ENCODE measurements at places on chromosomes 2 and 18.

DNA sequence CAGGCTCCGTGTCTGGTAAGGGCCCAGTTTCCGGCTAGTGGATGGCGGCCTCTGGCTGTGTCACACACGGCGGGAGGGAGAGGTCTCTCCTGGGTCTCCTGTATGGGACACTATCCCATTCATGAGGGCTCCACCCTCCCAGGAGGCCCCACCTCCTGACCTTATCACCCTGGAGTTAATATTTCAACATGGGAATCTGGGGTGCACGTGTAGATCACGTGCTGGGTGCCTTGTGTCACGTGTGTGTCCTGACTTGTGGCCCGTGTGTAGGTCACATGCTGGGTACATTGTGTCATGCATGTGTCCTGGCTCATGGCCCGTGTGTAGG lies 9.9 kb downstream of the NEU4 start:
- no peak for DNase-seq

DNA sequence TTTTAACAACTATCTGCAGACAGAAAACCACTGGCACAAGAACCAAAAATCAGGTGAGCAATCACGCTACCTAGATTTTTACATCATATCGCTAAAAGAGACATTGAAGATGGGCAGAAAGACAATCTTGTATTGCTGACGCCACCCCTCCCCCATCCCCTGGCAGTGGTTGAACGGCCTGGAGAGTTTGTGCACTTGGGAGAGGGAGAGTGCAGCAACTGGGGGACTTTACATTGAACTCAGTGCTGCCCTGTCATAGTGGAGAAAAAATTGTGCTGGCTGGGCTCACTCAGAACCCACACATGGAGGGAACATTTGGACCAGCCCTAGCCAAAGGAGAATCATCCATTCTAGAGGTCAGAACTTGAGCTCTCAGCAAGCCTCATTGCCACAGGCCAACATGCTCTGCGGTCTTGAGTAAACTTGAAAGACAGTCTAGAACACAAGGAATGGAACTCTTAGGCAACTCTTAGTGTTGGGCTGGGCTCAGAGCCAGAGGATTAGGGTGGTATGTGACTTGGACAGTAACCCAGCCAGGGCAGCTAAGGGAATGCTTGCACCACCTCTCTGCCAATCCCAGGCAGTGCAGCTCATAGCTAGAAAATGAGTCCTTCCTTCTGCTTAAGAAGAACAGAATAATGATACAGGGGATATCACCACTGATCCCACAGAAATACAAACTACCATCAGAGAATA lies 220.0 kb upstream of the CYP26B1 start:
- DNase-seq, result no peak

GRCh38 chr2:237128026-237128703 lies 42.5 kb downstream of the COPS8 start:
- no peak for DNase-seq

GRCh38 chr2:24957221-24957620 lies 14.5 kb downstream of the DNAJC27 start:
- no peak for DNase-seq

DNA sequence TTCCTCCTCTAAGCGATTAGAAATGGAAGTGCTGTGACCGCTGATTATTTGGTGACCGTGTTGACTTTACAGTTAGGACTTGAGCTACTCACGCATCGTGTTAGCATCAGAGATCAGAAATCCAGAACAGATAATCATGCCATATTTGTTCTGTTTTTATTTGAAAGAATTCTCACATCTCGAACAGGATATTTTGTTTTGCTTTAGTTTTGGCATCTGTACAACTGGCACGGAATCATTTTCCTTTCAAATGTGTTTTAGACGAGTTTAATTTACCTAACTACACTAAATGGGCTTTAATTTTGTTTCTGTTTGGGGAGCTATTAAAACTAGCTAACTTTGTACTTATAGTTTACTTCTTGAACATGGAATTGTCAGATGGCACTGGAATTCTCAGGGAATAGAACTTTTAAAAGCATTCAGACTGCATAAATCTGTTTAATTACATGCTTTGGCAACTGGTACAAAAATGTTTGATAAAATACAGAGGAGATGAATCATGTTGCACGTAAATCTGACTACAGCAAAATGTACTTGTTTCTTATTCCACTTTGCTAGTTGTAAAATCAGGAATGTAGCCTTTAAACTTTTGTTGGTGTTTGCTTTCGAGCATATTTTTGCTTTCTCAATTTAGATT lies 1.4 kb downstream of the ITPRID2 start:
- DNase-seq, result no peak

- no peak for DNase-seq
These were observed 141.6 kb downstream of the HDAC4 start for GRCh38 chr2:239259173-239259572.

GRCh38 chr2:207269038-207269437 lies 103.3 kb upstream of the KLF7 start:
- no peak for DNase-seq

DNA sequence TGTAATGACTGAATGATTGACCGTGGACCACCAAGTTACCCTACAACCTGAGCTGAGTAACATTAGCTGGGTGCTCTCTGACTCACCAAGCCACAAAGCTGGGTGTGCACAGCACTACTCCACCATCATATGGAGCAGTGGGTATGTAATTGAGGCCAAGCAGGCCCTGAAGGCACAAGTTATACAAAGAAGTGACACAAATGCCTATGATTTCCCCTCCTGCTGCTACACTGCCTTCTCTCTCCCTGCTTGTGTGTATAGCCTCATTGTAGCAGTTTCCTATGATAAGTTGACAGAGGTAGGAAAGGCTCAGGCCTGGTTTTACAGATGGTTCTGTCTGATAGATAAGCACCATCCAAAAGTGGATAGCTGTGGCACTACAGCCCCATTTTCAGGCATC lies 1327.2 kb upstream of the DDX18 start:
- DNase-seq, result no peak

- DNase-seq, result no peak
These were observed 71.7 kb downstream of the FEZ2 start for GRCh38 chr2:36526226-36526625.

GRCh38 chr18:22185771-22186386 lies 16.5 kb downstream of the GATA6 start:
- DNase-seq, result no peak

GRCh38 chr2:7458066-7458465 lies 540.9 kb downstream of the RNF144A start:
- no peak for DNase-seq

DNA sequence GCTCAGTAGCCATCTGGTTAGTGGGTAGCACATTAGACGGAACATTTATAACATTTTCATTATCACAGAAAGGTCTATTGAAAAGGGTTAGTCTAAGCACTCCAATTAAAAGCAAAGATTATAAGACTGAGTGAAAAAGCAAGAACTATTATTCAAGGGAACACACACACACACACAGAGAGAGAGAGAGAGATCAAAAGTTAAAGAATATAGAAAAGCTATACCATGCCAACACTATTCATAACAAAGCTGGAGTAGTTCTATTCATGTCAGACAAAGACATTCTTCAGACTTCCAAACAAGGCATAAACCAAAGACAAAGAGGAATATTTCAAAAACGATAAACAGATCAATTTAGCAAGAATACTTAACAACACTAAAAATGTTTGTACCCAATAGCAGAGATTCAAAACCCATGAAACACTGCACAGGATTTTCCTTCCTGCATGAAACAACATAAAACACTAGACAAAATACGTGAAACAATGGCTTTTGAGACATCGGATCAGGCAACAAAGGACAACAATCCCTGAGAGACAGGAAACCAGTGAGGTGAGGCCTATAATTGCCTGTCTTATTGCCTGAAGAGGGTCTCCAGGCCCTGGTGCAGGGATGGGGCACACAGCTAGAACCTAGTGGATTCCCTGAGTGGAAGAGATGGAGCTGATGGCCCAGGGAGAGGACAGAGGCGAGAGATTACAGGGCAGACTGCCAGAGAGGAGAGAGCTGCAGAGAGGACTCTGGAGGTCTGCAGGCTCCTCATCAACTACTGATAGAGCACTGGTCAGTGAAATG lies 83.6 kb upstream of the NPAS2 start:
- DNase-seq, result no peak

- no peak for DNase-seq
These were observed 44.0 kb downstream of the ITGB6 start for GRCh38 chr2:160156100-160156499.

DNA sequence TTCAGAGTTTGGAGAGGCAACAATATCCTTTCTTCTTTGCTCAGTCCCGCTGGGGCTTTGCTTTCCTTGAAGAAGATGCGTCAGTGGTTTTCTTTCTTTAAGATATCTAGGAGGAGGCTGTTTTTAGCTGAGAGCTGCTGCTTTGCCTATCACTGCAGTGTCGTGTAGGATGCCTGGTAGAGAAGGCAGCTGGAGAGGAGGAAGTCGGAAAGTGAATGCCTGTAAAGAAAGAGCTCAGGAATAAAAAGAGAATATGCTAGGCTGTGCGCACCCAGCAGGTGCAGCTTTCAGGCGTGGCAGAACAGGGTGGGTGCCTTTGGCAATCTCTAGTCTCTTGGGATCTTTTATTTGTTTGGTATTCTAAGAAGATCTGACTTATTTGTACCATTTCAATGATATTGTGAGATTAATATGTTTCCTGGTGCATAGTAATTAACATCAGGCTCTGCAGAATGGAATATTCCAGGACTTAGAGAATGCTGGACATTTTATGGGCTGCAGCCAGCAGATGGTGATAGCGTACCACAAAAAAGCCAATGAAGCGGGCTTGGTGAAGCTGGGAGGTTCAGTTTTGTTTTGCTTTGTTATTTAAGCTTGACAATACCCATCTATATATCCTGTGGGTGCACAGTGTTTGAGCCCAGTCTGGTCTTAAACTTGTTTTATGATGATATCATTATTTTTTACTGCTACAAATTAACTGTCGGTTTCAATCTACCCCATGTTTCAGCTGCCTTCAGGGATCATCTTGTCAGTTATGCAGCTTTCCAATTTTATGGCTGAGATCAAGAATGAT lies 34.9 kb downstream of the CAVIN2 start:
- DNase-seq, result no peak

DNA sequence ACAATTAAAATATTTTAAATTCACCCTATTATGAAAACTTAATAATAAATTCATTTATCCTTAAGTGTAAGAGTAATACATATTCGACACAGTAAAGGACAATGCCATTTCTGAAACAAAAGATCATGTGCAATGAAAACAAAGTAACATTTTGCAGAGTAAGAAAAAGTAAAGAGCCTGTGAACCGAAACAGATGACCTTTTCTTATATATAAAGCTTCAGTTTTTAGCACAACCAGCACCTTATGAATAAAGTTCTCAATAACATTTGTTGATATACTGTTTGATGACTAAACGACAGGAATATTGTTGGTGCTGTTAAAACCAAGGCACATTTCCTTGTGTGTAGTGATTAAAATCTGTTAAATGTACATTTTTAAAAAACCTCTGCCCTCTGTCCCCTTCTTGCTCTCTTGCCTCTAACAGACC lies 1.5 kb downstream of the PELI1 start:
- DNase-seq, result no peak

DNA sequence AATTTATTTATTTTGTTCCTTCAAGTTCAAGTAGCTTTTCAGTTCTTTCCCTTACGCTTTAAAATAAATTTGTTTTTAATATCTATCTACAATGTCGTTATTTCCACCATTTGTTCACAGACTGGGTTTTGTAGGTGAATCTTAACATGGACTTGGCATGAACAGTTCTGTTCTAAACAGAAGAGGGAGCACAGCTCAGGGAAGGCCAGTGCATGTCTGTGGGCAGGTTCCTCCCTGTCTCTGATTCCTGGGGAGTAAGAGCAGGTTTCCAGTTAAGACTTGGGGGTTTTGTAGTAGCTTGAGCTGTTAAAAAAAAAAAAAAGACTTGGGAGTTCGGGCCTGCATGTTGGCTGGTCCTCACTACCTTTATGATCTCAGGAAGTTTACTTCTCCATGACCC lies 11.1 kb downstream of the TTL start:
- DNase-seq, result no peak

DNA sequence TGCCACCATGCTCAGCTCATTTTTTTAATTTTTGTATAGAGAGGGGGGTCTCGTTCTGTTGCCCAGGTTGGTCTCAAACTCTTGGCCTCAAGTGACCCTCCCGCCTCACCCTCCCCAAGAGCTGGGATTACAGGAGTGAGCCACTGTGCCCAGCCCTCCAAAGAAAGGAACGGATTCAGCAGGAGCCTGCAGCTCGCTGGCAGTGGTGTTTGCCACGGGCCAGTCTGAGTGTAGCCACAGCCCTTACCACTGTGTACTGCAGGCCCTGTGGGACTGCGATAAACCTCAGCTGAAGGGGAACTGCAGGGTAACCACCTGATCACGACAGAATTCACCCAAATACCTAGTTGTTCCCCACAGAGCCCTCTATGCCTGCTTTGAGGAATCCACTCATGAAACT lies 6.8 kb downstream of the COPS9 start:
- no peak for DNase-seq

DNA sequence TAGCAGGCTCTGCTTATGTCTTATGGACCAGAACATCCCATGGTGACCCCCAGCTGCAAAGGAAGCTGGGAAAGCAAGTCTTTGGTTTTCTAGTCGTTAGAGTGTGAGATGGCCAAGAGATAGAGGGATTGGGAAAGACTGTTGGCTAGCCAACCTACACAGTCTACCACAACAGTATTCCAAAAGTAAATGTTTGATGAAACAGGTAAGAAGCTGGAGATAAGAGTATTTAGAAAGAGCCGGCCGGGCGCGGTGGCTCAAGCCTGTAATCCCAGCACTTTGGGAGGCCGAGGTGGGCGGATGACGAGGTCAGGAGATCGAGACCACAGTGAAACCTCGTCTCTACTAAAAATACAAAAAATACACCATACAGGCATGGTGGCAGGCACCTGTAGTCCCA lies 124.4 kb downstream of the GALNT1 start:
- no peak for DNase-seq

DNA sequence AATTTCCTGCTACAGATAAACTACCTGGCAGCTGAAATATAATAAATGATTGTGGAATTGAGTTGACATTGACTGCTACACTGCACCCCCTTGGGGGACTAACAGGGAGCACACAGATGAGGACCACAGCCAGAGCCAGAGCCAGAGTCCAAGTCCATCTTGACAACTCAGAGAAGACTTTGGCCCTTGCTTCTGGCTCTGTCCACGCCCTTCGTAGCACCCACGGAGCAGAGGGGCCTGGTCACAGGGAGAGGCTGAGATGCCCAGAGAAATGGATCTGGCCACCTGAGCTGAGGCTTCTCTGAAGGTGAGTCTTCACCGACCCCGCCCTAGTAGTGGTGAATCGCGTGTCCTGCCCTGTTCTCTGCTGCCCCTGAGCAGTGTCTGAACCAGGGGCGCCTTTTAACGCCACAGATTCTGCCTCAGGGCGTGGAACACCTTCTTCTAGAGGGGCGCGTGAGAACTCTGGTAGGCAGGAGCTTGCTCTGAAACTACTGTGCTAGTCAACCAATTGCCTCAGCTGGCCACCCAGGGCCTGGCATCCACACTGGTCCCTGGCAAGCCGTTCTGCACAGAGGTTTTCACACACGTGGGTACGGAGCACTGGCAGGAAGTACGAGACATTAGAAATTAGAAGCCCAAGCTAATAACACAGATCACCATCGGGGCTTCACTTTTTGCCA lies 35.7 kb upstream of the MAT2A start:
- no peak for DNase-seq

- no peak for DNase-seq
These were observed 114.6 kb upstream of the CD302 start for GRCh38 chr2:159912580-159912979.

- DNase-seq, result no peak
These were observed 173.9 kb downstream of the SUCLG1 start for GRCh38 chr2:84285056-84285747.

All from effector memory CD4-positive, alpha-beta T cell (primary cell).